Ureter (tissue), 1 donor: ENCODE measurements at places on chromosomes 5 and 9. TPM values are rescaled to one million over a fixed set of nuclear protein-coding genes. Genes with fewer than 3 reads are reported as not detected.

TMOD1 gene
- total RNA-seq: 29.3 TPM

AHRR gene
- 7.4 TPM for total RNA-seq

TUSC1 gene
- 13.3 TPM for total RNA-seq

GNE gene
- 19.3 TPM for total RNA-seq

FAM153A gene
- 35.5 TPM for total RNA-seq

GMCL2 gene
- total RNA-seq: not detected

FAM78A gene
- total RNA-seq: 3.3 TPM

HDHD3 gene
- 39.2 TPM for total RNA-seq

BAAT gene
- not detected for total RNA-seq

EQTN gene
- 0.44 TPM for total RNA-seq

GNA14 gene
- 12.4 TPM for total RNA-seq

ENTPD2 gene
- total RNA-seq: 1.3 TPM

GTF2H2C gene
- 39.3 TPM for total RNA-seq

HBEGF gene
- total RNA-seq: 5.6 TPM

LIX1 gene
- not detected for total RNA-seq

SLC2A6 gene
- 19.6 TPM for total RNA-seq

IRX2 gene
- total RNA-seq: 3.3 TPM

HAVCR2 gene
- total RNA-seq: 5.6 TPM

ADRA1B gene
- 0.23 TPM for total RNA-seq

LCN10 gene
- 40.6 TPM for total RNA-seq

PCDHGB5 gene
- total RNA-seq: 12.1 TPM

KIF12 gene
- 6.4 TPM for total RNA-seq

WDR38 gene
- total RNA-seq: not detected

TRIM36 gene
- total RNA-seq: 0.62 TPM

MTAP gene
- total RNA-seq: 75.5 TPM

WNK2 gene
- total RNA-seq: 40.0 TPM

PDE6A gene
- not detected for total RNA-seq

ARID3C gene
- total RNA-seq: not detected

PCDHGA8 gene
- total RNA-seq: 3.3 TPM

OLFM1 gene
- 47.8 TPM for total RNA-seq

ARSI gene
- 0.65 TPM for total RNA-seq

SHB gene
- total RNA-seq: 33.0 TPM

ZNF608 gene
- 29.6 TPM for total RNA-seq

ENHO gene
- 0.36 TPM for total RNA-seq
